ENCODE measurements at places on chromosomes 11 and 22.

GRCh38 chr11:64767344-64768299 lies 7.8 kb upstream of the PYGM start:
- peak; percentile 87 for DNase-seq

DNA sequence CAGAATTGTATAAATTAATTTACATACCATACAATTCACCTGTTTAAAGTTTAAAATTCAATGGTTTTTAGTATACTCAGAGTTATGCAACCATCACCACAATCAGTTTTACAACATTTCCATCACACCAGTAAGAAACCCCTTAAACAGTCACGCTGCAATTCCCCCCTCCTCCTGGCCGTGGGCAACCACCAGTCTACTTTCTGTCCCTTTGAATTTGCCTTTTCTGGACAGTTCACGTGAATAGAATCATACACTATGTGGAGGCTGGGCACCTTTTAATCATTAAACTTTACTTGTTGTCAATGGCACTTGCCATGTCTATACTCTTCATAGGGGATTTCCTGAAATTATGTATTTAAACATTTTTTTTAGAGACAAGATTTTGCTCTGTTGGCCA lies 20.1 kb upstream of the SWAP70 start:
- no peak for DNase-seq

DNA sequence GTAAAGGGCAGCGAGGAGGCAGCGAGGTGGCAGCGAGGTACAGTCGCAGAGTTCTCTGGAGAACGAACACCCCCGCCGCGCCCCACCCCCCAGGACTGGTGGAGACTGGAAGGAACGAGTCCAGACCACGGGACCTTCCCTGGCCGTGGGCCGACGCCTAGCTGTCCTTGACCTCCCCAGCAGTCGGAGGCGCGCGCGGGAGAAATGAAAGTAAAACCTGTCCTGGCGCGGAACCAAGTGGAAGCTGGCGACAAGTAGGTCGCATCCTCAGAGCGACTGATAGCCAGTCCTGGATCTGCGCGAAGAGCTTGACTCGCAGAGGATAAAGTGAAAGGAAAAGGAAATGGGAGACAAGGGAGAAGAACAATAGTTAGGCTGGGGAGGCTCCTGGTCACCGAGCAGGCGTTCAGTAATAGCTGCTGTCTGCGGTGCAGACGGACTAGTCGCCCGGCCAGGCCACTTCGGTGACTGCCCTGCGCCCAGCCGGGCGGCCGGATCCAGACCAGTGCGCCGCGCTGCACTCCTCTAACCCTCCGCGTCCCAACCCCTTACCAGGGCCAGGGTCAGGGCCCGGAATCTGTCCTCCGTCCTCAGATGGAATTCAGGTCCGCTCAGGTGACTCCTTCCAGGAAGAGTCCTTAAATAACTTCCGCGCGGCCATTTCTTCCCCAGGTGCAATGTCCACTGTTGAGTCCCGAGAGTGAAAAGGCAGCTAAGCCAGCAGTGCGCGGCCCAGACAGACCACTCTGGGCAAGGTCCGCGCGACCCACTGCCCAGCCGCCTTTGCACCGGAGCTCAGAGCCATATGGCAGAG lies 1.9 kb upstream of the ADM start:
- DNase-seq, result no peak

DNA sequence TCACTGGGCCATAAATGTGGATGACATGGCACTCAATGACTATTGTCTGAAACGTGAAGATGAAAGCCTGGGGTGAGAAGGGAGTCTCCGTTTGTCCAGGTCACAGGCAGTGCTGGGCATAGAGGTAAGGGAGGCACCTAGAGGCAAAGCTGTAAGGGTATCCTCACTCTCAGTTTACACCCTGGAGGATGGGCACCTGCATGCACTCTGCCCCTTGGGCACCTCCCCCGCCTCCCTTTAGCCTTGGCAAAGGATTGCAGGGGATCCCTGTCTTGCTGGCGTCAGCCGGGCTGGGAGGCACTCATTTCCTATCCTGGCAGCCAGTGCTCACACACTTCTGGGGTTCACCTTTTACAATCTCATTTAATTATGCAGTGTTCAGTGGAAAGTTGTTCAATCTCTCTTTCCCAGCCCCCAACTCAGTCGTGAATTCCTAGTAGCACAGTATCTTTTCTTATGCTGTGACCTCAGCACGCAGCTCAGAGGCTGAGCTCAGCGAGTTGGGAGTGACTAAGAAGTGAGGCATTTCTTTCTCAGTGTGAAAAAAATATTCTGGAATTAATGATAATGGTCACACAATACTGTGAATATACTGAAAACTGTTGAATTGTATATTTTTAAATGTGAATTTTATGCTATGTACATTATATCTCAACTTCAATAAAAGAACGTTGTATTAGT lies 866.6 kb downstream of the BRD1 start:
- DNase-seq, result no peak

DNA sequence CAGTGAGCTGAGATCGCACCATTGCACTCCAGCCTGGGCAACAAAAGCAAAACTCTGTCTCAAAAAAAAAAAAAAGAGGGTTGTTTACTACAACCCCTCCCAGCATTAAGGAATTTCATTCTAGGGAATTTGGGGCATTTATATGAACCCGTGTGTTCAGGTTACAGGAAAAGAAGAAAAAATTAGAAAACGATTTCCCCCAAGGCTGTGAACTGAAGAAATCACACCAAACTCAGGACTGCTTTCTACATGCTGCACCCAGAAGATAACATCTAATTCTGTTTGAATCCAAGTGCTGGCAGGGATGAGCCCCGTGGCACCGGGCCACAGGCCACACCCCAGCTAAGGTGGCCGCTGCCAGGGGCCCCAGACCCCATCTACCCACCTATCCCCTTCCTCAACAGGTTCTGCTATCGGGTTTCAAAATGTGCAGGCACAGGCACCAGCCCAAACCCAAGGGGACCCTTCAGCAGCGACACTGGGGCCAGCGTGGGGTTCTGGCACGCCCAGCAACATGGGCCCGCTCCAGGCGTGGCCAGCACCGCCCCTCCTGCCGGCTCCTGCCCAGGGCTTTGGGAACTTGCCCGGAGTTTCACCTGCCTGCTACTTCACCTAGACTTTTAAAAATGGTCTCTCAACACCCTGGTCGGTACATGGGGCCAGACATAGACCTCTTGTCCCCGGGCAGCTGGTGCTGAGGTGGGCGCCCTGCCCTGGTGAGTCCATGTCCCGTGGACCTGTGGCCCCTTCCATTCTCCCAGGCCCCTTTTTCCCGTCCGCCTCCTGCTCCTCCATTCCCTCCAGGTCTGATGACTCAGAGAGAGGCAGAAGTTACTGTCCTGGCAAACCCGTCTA lies 11.8 kb downstream of the CELSR1 start:
- no peak for DNase-seq

- DNase-seq, result no peak
These were observed 1291.0 kb downstream of the TBC1D22A start for GRCh38 chr22:48053486-48053885.

DNA sequence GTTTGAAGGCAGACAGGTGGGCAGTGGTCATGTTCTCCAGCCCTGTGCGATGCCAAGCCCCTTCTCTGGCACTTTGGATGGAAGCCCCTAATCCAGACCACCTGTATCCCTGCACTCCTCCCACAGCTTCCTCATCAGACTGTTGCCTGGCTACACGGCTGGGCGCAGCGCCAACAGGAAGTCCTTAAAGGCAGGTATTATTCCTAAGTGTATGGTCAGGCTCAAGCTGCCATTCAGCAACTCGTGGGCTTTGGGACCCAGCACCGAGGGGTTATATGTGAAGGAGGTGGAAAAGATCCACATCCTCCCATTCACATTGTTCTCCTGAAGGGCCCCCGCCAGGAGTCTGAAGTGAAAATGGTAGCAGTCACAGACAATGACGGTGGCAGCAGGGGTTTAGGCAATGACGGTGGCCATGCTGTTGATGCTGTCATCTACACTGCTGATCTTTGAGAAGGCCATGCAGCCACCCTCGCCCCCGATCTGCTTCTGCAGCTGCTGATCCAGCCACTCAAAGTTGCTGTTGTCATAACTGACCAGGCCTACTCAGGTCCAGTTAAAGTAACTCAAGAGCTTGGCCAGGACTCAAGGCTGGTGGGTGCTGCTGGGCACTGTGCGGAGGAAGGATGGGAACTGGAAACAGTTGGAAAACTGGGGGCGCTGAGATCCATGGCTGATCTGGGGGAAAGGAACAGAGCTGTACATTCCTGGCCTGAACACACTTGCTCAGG lies 27.7 kb downstream of the OR6Q1 start:
- DNase-seq, result no peak
